ENCODE measurements at places on chromosomes 12 and 14.
A peak's percentile ranks its signal among the peaks of the same experiment; 100 is the strongest.

DNA sequence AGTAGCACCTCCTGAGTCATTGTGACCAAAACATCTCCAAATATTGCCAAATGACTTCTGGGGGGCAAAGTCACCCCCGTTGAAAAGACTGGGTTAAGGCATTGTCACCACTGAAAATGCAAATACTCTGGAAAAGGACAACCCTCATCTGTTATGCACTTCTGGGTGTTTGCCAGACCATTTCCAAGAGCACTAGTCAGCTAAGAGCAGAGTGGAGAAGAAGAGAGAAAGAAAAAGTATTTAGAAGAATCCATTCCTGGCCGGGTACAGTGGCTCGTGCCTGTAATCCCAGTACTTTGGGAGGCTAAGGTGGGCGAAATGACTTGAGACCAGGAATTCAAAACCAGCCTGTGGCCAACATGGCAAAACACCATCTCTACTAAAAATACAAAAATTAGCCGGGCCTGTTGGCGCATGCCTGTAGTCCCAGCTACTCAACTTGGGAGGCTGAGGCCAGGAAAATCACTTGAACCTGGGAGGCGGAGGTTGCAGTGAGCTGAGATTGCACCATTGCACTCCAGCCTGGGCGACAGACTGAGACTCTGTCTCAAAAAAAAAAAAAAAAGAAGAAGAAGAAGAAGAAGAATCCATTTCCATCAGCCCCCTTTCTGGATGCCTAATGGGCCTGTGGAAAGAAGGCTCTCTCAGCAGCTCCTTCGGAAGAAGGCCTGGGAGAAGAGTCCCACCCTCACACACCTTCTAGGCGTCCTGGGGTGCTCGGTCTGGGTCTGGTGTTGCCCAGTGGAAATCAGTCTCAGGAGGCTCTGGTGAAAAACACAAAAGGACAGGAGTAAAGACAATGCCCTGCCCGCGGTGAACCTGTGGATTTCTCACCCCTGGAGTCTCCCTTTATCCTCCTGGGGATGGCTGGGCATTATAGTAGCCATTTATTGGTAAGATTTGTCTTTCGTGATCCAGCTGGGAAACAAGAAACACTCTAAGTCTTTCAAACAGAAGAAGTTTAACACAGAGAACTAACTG, 3.5 kb upstream of the LTBR start:
- DNase-seq, result peak; percentile 3

- no peak for DNase-seq
Measured at GRCh38 chr12:91984556-91984955, 161.1 kb downstream of the BTG1 start.

DNA sequence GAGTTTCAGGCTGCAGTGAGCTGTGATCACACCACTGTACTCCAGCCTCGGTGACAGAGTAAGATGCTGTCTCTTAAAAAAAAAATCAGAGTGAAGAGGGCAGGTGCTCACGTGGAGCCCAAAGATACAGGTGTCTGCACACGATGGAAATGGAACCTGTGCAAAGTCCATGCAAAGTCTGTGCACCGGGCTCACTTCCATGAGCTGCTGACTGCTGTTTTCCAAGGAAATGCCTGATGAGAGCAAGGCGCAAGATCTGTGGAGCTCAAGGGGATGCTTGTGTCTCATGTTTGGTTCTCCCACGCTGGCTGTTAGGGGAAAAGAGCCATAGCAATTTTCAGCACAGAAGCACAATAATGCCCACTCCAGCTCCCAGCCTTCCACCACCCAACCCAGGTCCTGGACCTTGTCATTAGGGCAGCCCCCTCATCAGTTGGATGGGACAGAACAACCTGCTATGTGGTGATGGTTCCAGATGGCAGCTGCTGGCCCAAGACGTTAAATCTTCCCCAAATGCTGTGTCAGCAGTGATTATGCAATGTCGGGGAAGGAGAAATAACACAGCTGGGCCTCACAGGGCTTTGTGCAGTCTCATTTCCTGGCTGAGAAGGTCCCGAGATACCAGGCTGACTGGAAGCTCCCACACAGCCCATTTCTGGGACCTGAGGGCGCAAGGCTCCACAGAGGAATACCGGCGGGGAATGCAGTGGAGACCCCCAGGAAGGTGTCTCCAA, 27.9 kb upstream of the DICER1 start:
- DNase-seq, result peak; percentile 73

GRCh38 chr14:60482743-60483142, 3.1 kb downstream of the C14orf39 start:
- DNase-seq, result no peak

DNA sequence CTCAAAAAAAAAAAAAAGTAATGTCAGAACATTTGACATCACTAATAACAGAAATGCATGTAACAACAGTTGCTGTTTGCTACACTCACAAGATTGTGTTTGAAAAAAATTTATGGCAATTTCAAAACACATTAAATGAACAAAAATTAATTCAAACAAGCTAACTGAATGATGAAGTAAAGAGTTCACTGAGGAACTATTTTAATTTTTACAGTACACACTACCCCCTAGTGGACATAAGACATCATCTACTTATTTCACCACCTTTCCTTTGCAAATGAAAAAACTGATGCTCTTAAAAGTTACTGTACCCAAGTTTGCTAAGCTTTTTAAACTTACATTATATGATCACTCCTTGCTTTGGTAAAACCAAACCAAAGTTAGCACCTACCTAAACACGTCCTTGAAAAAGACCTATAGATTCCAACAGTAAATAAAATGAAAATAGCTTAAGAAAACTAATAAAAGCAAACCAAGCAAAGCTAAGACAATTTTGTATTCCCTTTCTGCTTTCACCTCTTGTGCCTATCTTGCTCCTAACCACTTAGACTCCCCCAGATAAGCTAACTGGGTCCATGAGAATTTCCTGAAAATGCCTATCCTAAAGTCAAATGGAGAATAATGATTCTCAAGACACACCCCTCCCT, 22.2 kb downstream of the UBE2N start:
- no peak for DNase-seq

DNA sequence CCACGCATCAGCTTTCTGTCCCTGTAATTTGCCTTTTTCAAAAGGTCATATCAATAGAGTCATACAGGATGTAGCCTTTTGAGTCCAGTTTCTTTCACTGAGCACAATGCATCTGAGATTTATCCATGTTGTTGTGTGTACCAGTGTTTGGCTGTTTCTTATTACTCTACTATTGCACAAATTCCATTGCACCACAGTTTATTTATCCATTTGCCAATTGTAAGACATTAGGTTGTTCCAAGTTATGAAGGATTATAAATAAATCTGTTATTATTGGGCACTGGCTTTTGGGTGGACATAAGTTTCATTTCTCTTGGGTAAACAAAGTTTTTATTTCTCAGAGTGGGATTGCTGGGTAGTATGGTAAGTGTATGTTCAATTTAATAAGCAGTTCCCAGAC, 68.3 kb upstream of the TBPL2 start:
- no peak for DNase-seq

DNA sequence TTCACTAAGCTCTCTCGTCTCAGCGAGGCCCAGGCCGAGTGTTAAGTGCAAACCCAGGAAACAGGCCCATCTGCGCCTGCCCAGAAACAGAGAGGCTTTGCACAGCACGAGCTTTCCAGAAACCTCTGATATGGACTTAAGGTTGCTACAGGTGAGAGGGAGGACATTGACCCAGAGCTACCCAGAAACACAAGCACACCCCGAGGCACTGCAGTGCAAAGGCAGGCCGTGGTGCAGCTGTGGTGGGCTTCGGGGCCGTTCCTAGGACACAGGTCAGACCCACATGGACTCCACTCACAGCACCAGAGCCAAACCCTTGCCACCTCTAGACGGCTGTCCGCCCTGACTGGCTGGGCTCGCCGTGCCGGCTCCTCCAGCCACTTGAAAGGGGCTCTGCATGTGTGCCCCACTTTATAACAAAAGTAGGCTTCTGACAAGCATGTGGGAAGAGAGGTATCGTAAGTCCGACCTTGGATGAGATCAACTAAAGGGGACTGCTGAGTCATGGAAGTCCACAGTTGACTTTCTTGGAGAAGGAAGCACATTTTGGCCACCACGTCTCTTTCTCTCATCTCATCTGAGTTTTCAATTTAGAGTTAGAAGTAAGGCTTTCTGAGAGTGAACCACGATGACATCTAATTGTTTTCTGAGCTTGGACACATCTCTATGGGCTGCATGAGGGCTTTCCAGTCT, 38.2 kb downstream of the CACNA2D4 start:
- no peak for DNase-seq

- no peak for DNase-seq
Measured at GRCh38 chr14:73976125-73976524, 26.0 kb downstream of the COQ6 start.

DNA sequence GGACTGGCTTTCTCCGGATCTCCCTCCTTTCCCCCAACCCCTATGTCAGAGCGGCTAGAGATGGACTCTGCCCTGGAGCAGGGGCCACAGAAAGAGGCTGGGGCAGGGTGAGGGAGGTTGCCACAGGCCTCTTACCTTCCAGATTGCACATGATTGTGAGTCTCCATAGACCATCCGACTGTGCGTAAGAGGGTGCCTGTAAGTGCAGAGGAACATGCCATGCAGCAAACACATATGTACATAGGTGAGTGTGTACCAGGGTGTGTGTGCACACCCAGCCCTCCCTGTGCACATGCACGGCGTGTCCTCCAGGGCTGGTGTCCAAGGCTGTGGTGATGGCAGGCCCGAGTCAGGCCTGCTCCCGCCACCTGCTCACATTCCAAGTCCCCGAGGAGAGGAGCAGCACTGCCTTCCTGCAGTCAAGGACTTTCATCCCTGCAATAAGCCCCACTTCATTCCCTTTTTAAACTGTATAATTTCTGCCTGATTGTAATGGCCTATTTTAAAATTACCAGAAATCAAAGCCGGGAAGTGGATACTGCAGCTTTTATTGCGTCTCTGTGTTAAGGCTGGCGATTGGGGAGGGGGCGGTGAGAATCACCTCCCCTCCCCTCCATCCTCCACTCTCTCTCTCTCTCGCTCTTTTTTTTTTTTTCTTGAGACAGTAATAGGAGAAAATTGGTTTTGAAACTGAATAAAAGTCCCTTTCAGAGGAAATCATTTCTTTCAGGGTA, 28.5 kb downstream of the FAM222A start:
- peak; percentile 40 for DNase-seq

DNA sequence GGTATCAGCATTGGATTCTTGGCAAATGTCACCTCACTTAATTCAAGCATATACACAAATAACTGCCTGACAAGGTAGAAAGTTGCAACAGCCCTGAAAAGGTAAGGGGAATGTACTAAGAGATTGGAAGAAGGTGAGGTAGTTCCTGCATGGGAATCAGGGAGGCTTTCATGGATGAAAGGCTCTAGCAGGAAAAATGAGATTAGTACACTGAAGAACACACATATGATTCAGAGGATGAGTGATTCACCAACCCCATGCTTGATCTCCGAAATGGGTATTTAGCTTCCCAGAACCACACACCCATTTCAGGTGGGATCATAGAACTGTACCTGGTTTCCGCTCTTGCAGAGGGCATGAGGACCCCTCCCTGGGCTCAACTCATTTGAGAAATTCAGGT, 65.8 kb downstream of the PAH start:
- no peak for DNase-seq

DNA sequence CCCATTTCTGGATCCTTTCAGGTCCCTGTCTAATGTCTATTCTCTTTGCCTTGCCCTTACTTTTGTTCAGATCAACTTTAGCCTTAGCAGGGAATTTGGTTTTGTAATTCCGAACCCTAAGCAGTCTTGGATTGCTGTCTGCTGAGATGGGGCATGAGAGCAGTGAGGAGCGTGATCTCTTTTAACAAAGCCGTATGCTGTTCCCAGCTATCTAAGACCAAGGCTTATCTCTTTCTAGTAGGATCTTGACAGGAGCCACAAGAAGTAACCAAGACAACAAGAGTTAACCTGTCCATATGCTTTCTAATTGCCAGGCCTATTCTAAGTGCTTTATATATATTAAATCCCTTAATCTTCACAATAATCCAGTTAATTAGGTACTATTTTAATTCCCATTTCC, 4.5 kb upstream of the DHRS7 start:
- DNase-seq, result no peak
